ENCODE measurements at places on chromosomes 5 and 9. TPM values are rescaled to one million over a fixed set of nuclear protein-coding genes. Genes with fewer than 3 reads are reported as not detected.

The RFESD gene
- total RNA-seq = 1.6 TPM

- H3K27ac ChIP-seq = no peak overlapping the region
- peaks cover 5% of the 10 kb centered on the region for H3K4me1 ChIP-seq
- H3K4me3 ChIP-seq = no peak overlapping the region
- no peaks in the 10 kb centered on the region for H3K27me3 ChIP-seq
Measured at GRCh38 chr5:75513841-75514240, 2.1 kb downstream of the POLK start.

The STOML2 gene
- 239 TPM for total RNA-seq

The ELL2 gene
- total RNA-seq = 78.1 TPM

GRCh38 chr5:32261198-32261597, 51.5 kb downstream of the MTMR12 start:
- H3K36me3 ChIP-seq = peaks cover 1% of the 10 kb centered on the region
- no peak for DNase-seq
- H3K4me3 ChIP-seq = no peak overlapping the region
- peak overlapping the region; percentile 5 for H3K27ac ChIP-seq
- H3K27me3 ChIP-seq = no peaks in the 10 kb centered on the region

DNA sequence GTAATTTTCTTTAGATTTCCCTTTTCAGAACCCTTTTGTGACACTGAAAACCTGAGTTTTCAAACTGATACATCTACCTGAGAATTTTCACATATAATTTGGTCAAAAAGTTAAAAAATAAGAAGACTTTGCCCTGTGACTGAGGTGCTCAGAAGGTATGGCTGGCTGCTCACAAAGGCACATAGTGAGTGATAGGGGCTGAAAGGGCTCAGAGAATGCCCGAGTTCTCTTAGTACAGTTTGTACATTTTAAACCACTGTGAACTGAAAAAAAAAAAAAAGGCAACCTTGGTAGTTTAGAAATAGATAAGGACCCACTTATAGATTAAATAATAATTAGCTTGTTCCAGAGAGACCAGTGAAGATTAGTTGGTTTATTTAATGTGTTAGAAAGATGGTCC, 18.1 kb upstream of the PSAT1 start:
- H3K4me1 ChIP-seq = no peaks in the 10 kb centered on the region
- H3K4me3 ChIP-seq = no peak overlapping the region
- no peak overlapping the region for H3K27ac ChIP-seq
- no peaks in the 10 kb centered on the region for H3K36me3 ChIP-seq

- no peaks in the 10 kb centered on the region for H3K27me3 ChIP-seq
- H3K4me1 ChIP-seq = no peaks in the 10 kb centered on the region
- no peak for DNase-seq
- no peak overlapping the region for H3K4me3 ChIP-seq
Measured at GRCh38 chr9:81705578-81705977, 16.2 kb upstream of the TLE1 start.

DNA sequence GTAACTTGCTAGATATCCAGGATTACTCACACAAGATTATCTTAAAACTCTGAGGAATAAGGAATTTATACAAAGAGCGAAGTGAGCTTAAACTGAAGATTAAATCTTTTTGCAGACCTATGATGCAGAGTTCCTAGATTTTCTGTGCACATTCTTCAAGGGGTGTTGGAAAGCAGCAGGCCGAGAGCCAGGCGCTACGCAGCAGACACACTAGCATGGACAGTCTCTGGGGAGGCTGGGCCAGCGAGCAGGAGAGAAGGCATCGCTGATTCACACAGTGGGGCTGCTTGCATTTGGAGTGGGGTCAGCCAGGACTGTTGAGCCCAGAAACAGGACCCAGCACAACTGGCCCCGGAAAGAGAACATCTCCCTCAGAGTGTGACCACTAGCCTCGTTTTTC, 136.3 kb downstream of the ADAMTS16 start:
- H3K4me1 ChIP-seq = no peaks in the 10 kb centered on the region
- H3K27ac ChIP-seq = no peak overlapping the region
- H3K4me3 ChIP-seq = no peak overlapping the region
- H3K27me3 ChIP-seq = no peaks in the 10 kb centered on the region
- no peaks in the 10 kb centered on the region for H3K36me3 ChIP-seq
